ENCODE measurements at places on chromosomes 5 and 9.
A peak's percentile ranks its signal among the peaks of the same experiment; 100 is the strongest.

DNA sequence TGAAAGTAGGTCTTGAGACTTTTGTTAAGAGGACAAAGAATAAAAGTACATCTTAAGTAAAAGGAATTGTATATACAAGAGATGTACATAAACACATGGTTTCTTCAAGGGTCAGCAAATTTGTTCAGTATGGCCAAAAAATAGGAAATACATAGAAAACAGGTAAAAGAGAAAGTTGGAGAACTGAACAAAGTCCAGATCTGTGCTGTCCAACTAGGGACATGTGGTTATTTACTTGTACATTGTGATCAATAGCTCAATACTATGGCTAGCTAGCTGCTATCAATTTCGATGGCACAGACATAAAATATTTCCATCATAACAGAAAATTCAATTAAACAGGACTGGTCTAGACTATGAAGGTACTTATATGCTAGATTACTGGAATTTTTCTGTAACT is 92.3 kb downstream of the RAPGEF6 start:
- DNase-seq, result no peak

- DNase-seq, result no peak
These were observed 13.6 kb downstream of the LCN10 start for GRCh38 chr9:136729144-136729543.

- DNase-seq, result no peak
These were observed 361.8 kb downstream of the KDM4C start for GRCh38 chr9:7119612-7120011.

- DNase-seq, result no peak
These were observed 455 bp downstream of the KIF20A start for GRCh38 chr5:138179277-138179857.

- peak; percentile 70 for DNase-seq
These were observed 3.9 kb downstream of the TBC1D2 start for GRCh38 chr9:98251551-98251950.

DNA sequence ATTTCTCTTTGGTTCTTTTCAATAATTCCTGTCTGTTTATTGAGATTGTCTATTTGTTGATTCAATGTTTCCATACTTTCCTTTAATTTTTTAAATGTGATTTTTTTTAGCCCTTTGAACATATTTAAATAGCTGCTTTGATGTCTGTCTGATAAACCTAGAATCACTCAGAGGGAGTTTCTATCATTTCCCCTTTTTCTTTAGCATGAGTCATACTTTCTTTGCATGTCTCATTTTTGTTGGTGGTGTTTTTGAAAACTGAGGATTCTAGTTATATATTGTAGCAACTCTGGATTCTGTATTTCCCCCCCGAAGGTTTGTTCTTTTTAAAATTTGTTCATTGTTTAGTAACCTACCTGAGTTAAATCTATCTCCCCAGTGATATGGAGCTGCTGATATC is 24.2 kb upstream of the ZNF618 start:
- no peak for DNase-seq

- peak; percentile 93 for DNase-seq
These were observed 14.8 kb downstream of the NCS1 start for GRCh38 chr9:130186839-130187522.

GRCh38 chr9:134636149-134636507 is 5.5 kb upstream of the COL5A1 start:
- no peak for DNase-seq

- DNase-seq, result no peak
These were observed 467 bp upstream of the SMIM32 start for GRCh38 chr5:136193322-136193935.

- no peak for DNase-seq
These were observed 75.7 kb upstream of the SMARCA2 start for GRCh38 chr9:1939466-1939865.

GRCh38 chr5:168819004-168819621 is 239.9 kb upstream of the PANK3 start:
- DNase-seq, result no peak

DNA sequence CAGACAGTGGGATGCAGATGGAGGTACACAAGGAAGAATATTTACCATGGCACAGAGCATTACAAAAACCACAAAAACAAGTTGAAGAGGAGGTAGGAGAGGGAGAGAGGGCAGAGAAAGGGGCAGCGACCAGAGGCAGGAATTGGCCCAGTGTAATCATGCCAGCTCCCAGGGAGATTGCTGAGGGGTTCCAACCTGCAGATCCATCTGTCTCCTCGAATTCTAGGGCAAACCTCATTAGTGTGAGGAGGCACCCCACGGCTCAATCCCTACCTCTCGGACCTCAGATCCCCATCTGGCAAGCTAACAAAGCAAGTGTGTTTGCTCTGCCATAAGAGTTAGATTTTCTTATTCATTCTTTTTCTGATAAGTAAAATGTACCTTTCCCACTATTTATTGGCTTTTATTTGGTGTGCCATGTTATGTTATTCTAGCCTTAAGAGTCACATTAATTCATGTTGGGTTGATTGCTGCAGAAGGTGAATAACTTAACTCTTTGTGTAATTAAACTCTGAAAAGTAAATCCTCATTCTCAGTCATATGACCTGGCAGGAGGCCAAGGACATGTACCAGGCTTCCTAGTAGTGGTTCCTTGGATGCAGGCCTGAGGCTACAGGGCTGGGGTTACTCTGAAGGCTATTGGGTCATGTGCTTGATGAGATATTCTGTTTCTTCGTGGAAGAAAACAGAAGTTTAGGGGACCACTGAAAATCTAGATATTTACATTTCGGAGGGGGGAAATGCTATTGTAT is 315.2 kb upstream of the ATP10B start:
- DNase-seq, result no peak

GRCh38 chr5:132714456-132715307 is 22.7 kb downstream of the KIF3A start:
- DNase-seq, result peak; percentile 28

- no peak for DNase-seq
These were observed 30.7 kb downstream of the TSTD2 start for GRCh38 chr9:97602430-97602829.

DNA sequence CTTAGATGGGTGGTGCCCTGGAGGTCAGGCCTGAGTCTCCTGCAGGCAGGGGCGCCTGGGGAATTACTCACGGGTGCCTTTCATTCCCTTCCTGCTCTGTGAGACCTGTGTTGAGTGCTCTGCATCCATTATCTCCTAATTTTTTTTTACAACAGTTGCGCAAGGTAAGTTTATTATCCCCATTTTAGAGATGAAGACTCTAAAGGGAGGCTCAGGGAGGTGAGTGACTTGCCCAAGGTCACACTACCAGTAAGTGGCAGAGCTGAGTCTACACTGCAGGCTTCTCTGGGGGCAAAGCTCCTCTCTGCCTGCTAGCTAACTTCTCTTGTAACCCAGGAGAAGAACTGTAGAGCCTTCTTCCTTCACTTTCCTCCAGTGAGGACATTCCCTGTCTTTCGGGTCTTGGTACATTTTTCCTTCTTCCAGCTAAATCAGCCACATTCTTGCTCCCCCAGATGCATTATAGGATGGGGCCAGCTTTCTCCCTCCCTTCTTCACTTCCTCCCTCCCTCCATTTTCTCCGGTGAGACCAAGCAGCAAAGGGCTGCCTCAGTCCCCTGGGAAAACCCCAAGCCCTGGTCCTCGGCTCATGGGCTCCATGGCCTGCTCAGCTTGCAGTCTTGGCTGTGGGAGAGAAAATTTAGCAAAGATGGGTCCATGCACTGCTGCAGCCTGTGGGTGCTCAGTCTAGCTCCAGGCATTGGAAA is 1.8 kb downstream of the PRR7 start:
- no peak for DNase-seq

- DNase-seq, result peak; percentile 85
These were observed 892 bp upstream of the TNC start for GRCh38 chr9:115118879-115119218.

- peak; percentile 48 for DNase-seq
These were observed 4.9 kb downstream of the HSPB3 start for GRCh38 chr5:54460181-54460919.

GRCh38 chr5:92207151-92207550 is 824.0 kb upstream of the ARRDC3 start:
- no peak for DNase-seq

- DNase-seq, result no peak
These were observed 91.9 kb upstream of the GABRP start for GRCh38 chr5:170691657-170692056.

GRCh38 chr9:116308076-116308475 is 154.5 kb downstream of the PAPPA start:
- DNase-seq, result no peak

DNA sequence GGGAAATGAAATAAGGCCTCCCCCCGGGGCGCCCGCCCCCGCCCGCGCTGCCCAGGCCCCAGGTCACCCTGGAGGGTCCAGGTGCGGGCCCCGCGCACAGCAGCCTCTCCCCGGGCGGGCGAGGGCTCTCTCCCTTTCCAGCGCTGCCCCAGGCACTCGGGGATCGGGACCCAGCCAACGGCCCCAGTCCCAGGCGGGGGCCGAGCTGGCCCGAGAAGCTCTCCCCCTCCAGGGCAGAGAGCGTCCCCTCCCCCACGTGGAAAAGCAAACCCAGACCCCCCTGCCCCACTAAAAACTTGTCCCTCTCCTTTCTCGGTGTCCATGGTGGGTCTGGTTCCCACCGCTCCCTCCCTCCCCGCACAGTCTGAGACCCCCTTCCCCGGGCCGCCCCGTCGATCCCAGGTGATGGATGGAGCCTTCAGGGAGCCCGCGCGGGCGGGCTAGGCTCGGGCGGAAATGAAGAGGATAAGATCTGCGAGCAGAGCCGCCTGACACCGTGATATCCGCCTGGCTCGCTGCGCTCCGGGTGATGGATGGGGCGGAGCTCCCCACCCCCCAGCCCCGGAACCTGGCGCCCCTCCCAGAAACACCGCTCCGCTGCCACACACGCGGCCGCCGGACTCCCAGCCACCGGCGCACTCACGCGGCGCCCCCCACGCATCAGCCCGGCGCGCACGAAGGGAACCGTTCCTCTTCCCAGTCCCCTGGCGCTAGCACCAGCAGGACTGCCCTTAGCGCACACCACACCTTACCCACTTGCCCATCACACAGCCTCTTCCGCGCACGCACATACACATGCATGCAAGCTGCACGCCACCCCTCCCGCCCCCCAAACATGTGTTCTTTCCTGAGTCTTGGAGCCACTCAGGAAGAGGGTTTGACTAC is 81.7 kb upstream of the ZBTB43 start:
- no peak for DNase-seq

- DNase-seq, result no peak
These were observed 224.2 kb downstream of the NDUFS4 start for GRCh38 chr5:53784596-53784995.

- peak; percentile 74 for DNase-seq
These were observed 31.4 kb downstream of the ANXA6 start for GRCh38 chr5:151126199-151126645.

DNA sequence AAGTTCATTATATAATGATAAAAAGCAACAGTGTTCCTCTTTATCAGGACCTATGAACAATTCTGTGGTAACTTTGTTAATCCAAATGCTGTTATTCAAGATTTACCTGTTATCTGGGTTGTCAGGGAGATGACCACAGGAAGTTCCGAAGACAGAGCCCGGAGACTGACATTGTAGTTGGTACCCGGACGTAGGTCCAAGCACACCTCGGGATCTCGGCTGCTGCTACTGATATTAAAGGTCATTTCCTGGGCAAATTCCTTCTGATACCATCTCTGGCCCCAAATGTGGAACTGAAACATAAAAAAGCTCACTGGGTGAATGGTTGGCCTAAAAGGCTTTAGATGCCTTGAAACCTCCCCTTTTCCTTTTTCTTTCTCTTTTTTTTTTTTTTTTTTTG is 96.7 kb downstream of the SUSD1 start:
- no peak for DNase-seq

GRCh38 chr5:178383919-178384815 is 151.6 kb upstream of the PHYKPL start:
- DNase-seq, result no peak
